ENCODE measurements at places on chromosomes 12 and 14.

GRCh38 chr14:52848626-52849025, 57.2 kb upstream of the GNPNAT1 start:
- no peak for DNase-seq

GRCh38 chr12:123519141-123520001, 14.1 kb downstream of the RILPL1 start:
- no peak for DNase-seq

DNA sequence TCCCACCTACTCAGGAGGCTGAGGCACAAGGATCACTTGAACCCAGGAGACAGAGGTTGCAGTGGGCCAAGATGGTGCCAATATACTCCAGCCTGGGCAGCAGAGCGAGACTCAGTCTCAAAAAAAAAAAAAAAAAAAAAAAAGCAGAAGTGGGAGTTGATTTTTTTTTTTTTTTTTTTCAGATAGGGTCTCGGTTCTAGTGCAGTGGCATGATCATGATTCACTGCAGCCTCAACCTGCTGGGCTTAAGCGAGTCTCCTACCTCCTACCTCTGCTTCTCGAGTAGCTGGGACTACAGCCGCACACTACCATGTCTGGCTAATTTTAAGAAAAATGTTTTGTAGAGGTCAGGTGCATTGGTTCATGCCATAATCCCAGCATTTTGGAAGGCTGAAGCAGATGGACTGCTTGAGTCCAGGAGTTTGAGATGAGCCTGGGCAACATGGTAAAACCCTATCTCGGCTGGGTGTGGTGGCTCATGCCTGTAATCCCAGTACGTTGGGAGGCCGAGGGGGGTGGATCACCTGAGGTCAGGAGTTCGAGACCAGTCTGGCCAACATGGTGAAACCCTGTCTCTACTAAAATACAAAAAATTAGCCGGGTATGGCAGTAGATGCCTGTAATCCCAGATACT, 16.3 kb upstream of the HSP90AA1 start:
- DNase-seq: no peak

- DNase-seq: no peak
These were observed 265.9 kb downstream of the ITPR2 start for GRCh38 chr12:26567126-26567525.

DNA sequence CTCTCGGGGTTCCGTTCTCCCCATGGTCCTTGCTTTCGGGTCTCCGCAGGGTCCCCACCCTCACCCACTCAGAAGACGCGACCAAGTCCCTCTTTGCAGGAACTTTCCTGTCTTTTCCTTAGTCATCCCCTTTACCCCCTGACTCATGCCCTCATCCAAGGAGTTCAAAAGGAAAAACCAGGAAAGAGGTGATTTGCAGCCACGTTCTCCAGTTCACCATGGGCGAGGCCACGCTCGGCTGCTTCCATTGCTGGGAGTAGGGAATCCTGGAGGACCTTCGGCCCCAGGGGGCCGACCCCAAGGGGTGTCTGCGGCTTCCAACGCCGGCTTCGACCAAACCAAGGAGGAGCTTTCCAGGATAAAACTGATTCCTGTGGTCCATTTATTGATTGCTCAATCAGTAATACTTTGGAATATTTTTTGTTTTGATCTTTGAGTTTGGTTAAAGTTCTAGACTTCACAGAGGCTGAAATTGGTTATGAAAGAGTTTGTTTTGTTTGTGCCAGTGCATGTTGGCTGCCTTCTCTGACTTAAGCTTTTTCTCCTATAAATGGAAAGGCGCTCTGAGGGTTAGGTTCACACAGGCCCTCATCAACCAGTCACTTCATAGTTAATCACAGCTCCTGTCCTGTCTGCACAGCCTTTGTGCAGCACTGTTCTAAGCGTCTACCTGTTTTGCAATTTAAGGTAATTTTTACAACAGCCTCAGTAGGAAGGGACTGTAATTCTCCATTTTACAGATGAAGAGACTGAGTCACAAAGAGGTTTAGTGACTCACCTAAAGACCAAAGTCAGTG, 827 bp downstream of the ALDH2 start:
- DNase-seq: no peak

DNA sequence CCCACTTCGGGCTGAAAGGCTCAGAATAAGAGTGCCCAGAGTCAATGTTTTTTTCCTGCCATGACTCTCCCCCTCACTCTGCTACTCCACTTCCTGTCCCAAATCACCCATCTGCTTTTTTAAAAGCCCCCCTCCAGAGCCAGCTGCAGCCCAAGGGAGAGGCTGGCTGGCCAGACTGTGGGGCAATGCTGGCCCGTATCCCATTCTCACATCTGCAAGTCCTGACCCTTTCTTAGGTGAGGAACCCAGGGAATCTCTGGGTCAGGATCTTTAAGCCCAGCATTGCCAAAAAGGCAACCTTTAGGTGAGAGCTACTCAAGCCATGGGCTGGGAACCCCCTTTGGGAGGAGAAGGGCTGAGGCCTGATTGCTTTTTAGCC, 1.7 kb upstream of the ITGA5 start:
- DNase-seq: no peak

DNA sequence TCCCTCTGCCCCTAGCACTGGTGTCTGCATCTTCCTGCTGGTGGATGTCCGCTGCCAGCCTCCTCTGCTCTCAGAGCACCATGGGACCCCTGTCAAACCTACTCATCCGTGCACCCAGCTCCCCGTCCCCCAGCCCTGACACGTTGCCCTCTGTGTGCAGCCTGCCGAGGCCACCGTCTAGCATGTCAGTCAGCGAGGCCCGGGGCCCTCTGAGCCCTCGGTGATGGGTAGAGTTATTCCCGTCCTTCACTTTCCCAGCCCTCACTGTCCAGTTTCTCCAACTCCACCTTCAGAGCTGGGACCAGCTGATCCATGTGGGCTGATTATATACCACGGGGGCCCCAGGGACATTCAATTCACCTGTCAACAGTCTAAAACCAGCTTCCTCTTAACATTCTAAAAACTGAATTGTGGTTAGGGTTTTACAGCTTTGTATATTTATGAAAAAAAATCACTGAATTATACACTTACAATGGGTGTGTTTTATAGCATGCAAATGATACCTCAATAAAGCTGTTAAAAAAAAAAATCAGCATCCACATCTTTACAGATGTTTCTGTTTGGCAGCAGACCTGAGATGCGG, 61.3 kb downstream of the CCDC88C start:
- DNase-seq: no peak

- DNase-seq: no peak
These were observed 9.9 kb downstream of the GPRC5A start for GRCh38 chr12:12901158-12901791.

- no peak for DNase-seq
These were observed 171.2 kb upstream of the CDKN3 start for GRCh38 chr14:54225457-54226060.

- no peak for DNase-seq
These were observed 141.3 kb downstream of the TSPAN9 start for GRCh38 chr12:3218228-3219171.

DNA sequence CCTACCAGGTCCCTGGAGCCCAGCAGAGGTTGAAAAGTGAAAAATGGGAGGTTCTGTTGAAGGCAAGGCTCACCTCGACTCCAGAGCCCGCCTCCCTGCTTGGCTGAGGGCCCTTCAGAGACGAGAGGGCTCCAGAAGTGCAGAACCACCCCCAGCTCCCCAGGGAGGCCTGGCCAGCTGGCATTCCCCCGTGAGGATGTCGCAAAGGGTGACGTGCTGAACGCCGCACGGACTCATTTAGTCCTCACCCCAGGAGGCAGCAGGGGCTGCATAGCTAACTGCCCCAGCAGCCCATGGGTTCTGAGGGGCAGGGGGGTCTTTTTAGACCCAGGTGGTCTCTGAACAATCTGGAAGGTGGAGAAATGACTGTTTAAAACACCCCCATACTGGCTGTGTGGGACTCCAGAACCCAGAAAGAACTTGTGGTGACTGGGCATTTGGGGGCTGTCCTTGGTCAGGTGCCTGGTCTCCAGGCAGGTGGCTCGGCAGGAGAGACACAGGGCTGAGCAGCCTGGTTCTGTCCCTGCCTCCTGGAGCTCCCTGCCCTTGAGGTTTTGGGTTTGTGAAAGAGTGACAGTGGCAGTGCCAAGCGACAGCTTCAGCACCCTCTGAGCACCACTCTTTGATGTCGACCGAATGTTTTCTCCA, 32.0 kb downstream of the ANAPC7 start:
- DNase-seq: no peak

All from stimulated activated CD4-positive, alpha-beta T cell treated with anti-CD3 and anti-CD28 coated beads, Interleukin-12 subunit alpha, Interleukin-12 subunit beta, amount 100 ng/mL, for 4 hours (primary cell).